WTC11 (cell line): ENCODE measurements at places on chromosomes 7 and 10. TPM values are rescaled to one million over a fixed set of nuclear protein-coding genes. Genes with fewer than 3 reads are reported as not detected.

The MDFIC gene
- total RNA-seq = 7.4 to 8.4 TPM (median 8.3 TPM) in 3 replicates

The TRIP6 gene
- 128 to 140 TPM (median 130 TPM) in 3 replicates for total RNA-seq

The NDUFB8 gene
- total RNA-seq = 206 to 221 TPM (median 210 TPM) in 3 replicates

The SLC13A1 gene
- total RNA-seq = 0.04 TPM in 1 of 3 replicates, not detected in the others

The LIPK gene
- not detected in 3 replicates for total RNA-seq

The TCF7L2 gene
- total RNA-seq = 44.5 to 51.4 TPM (median 51.1 TPM) in 3 replicates

The DYDC2 gene
- total RNA-seq = 1.9 to 3.3 TPM (median 2.4 TPM) in 3 replicates

The SEMA3D gene
- 2.2 to 3.8 TPM (median 2.9 TPM) in 3 replicates for total RNA-seq

The PKD2L1 gene
- 0.09 TPM in 1 of 3 replicates, not detected in the others for total RNA-seq
